ENCODE measurements at places on chromosomes 6 and 20. TPM values are rescaled to one million over a fixed set of nuclear protein-coding genes. Genes with fewer than 3 reads are reported as not detected.

The RUNX2 gene
- total RNA-seq, result 0.49 TPM

The FNDC11 gene
- 4.4 TPM for total RNA-seq

The C6orf15 gene
- not detected for total RNA-seq

The GLP1R gene
- under 0.01 TPM for total RNA-seq

The CLVS2 gene
- 43.3 TPM for total RNA-seq

The TAPBP gene
- 17.5 TPM for total RNA-seq

The DEFB129 gene
- total RNA-seq, result not detected

The ATP6V1G2 gene
- total RNA-seq, result 57.5 TPM

The SLC35D3 gene
- 0.25 TPM for total RNA-seq

The DEFB110 gene
- total RNA-seq, result not detected

The CAGE1 gene
- not detected for total RNA-seq

The TCF15 gene
- 0.49 TPM for total RNA-seq

The UTRN gene
- 34.9 TPM for total RNA-seq

The COX4I2 gene
- total RNA-seq, result not detected

The LY6G6D gene
- 0.74 TPM for total RNA-seq

The LY6G6F gene
- total RNA-seq, result not detected

The PRKN gene
- 6.1 TPM for total RNA-seq

The RAET1L gene
- total RNA-seq, result 0.25 TPM

The GGTLC1 gene
- not detected for total RNA-seq

The ENPP3 gene
- 0.25 TPM for total RNA-seq

The PREX1 gene
- 16.0 TPM for total RNA-seq

The PRRT1 gene
- total RNA-seq, result 0.74 TPM

The OR5V1 gene
- total RNA-seq, result not detected

The MLN gene
- not detected for total RNA-seq

The MYH7B gene
- under 0.01 TPM for total RNA-seq

The PLA2G7 gene
- total RNA-seq, result 1.5 TPM

The SLC17A1 gene
- total RNA-seq, result not detected

The WFDC12 gene
- total RNA-seq, result not detected

The GDAP1L1 gene
- 98.6 TPM for total RNA-seq

The EGFL8 gene
- 6.6 TPM for total RNA-seq

The NR2E1 gene
- total RNA-seq, result 10.8 TPM

The TREML2 gene
- total RNA-seq, result under 0.01 TPM

The SLC17A9 gene
- under 0.01 TPM for total RNA-seq

The CRYBG1 gene
- total RNA-seq, result 0.49 TPM

The BFSP1 gene
- 0.49 TPM for total RNA-seq

The VNN1 gene
- not detected for total RNA-seq

The MYBL2 gene
- 0.98 TPM for total RNA-seq

The HLA-DQB1 gene
- total RNA-seq, result not detected

The GSS gene
- 22.6 TPM for total RNA-seq

The EYA2 gene
- 1.5 TPM for total RNA-seq

The PTCHD4 gene
- total RNA-seq, result 19.2 TPM

The SMLR1 gene
- total RNA-seq, result not detected

The MPIG6B gene
- not detected for total RNA-seq
